ENCODE measurements at places on chromosomes 4 and X. TPM values are rescaled to one million over a fixed set of nuclear protein-coding genes. Genes with fewer than 3 reads are reported as not detected.

GRCh38 chrX:10507876-10508275 lies 112.5 kb downstream of the MID1 start:
- no peak for DNase-seq

- no peak for DNase-seq
These were observed 68.4 kb downstream of the RHOH start for GRCh38 chr4:40264995-40265909.

- DNase-seq, result no peak
These were observed 34.0 kb upstream of the USP9X start for GRCh38 chrX:41051288-41051687.

DNA sequence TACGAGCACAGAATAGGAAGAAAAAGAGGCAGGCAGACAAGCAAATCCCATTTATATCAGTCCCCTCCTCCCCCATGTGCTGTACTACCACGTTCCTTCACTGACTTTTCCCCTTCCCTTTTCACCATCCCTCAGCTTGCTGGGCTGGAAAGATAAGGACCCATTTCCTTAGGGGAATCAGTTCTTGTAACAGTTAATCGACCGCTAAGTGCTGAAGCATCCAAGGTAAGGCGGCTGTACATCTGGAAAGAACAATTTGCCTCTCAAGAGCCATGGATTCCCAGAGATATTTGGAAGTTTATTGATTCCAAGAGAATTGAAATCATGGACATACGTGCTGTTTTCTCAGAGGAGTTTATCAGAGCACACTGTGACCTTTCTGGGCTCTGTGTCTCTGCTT lies 1688.0 kb downstream of the STIM2 start:
- DNase-seq, result no peak

Gene FHDC1
- 0.27 TPM for total RNA-seq

Gene GRIA2
- not detected for total RNA-seq

DNA sequence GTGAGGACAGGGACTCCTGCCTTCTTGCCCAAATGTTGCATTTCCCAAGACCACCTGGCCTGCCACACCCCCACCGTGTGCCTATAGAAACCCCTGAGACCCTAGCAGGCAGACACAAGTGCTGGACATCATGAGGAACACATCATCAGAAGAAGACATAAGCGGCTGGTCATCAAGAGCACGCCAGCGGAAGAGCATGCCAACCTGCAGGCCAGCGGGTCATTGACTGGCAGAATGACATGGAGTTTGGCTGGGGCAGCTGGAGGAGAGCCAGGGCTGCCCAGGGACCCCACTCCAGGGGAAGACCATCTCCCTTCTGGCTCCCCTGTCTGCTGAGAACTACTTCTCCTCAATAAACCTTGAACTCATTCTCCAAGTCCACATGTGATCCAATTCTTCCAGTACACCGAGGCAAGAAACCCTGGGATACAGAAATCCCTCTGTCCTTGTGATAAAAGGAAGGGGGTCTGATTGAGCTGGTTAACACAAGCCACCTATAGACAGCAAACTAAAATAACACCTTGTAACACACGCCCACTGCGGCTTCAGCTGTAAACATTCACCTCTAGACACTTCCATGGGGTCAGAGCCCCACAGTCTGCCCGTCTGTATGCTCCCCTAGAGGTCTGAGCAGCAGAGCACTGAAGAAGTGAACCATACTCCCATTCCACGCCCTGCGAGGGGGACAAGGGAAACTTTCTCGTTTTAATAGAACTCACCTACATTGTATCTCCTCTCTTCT lies 164.8 kb upstream of the EMCN start:
- no peak for DNase-seq

DNA sequence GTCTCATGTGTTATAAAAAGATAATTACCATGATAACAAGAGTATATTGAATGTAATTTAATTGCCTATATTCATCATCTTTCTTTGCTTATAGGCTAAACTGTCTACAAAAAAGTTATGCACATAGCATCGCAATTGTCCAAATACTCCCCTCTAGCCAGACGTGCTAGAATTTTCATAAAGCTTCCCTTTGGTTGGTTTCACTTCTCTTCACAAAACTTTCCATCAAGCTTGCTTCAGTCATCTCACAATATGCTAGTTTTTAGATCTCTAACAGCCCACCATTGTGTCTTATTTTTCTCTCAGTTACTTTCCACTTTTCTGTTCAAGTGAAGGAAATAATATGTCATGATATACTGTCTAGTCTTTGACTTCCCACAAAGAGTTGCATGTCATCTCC lies 448.3 kb upstream of the SPANXN1 start:
- no peak for DNase-seq

GRCh38 chrX:70262952-70263567 lies 3.1 kb upstream of the P2RY4 start:
- DNase-seq, result no peak

DNA sequence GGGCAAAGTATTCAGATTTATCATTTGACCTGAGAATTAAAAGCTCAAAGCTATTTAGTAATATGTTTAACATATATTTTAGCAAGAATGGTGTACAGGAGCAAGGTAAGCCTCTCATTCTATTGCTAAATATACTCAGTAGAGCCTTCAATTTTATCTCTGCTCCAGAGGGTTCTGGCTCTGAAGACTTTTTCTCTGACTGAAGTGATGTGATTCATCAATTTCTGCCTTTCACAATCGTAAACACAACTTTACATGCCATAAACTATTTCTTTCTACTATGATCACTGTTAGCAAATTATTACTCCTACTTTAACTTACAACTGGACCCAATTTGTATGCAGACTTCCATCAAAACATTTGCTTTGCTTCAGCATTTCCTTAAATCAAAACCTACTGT lies 315.0 kb upstream of the NDST4 start:
- no peak for DNase-seq

- no peak for DNase-seq
These were observed 130.3 kb downstream of the GUCY2F start for GRCh38 chrX:109351557-109351956.

GRCh38 chr4:77631276-77631675 lies 25.7 kb downstream of the CXCL13 start:
- no peak for DNase-seq

DNA sequence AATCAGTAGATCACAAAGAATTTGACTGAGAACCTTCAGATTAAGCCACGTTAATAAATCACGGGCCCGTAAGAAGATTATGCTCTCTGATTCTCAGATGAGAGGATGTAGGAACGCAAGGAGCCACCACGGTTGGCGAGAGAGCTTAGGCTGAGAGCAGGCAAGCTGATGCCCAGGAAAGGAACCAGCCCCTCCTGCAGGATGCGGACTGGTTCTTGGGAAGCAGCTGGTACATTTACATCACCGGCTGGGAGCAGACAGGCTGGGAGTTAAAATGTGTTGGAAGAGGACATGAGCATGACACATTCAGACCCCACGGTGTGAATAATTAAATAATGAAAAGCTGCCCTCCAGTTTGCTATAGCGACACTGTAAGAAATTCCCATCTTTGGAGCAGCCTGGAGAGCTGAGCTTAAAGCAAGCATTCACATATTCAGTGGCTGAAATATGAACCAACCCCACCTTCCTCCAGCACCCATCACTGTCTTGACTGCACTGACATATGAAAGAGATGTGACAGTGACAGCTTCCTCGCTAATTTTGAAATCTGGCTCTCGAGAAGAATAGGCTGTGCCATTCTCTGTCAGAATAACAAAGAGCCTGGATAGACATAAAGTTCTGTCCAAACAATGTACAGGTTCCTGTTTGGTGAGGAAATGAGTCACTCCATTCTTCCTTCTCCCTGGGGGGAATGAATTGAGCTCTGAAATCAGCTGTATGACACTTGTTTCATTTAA lies 33.1 kb downstream of the LNX1 start:
- no peak for DNase-seq

DNA sequence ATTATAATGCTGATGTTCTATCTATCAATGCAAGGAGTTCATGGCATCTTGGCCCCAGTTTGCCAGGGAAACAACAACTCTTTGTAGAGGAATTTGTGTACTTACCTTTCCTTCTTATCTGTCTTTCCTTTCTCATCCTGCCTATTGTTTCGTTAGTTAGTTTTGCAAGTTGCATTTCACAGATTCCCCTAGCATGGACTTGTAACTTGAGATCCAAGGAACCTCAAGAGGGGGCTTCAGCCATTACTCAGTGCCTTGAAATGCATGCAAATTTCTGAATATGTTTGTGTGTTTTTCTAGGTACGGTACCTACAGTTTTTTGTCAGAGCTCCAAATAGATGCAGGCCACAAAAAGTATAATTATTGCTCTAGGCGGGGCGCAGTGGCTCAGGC lies 203.6 kb downstream of the LDB2 start:
- no peak for DNase-seq

GRCh38 chr4:92100975-92101374 lies 202.8 kb upstream of the GRID2 start:
- no peak for DNase-seq

GRCh38 chr4:19776021-19776459 lies 475.7 kb upstream of the SLIT2 start:
- DNase-seq, result no peak

DNA sequence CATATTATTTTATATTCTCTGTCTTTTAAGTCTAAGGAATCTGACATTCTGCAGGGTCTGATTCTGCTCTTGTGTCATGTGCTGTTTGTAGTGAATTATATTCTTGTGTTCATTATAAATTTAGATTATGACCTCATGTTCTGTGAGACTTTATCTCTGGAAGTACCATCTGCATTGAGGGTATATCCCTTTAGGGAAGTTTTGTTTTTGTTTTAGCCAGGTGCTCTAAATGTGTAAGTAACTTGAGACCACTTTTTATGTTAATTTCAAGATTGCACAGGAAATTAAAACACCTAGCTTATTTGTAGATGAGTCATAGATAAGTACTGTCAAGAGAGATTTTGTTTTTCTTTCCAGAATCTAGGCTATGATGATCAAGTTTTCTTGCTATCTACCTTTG lies 35.0 kb upstream of the DKK2 start:
- no peak for DNase-seq

GRCh38 chrX:137566746-137567679 lies 1.1 kb downstream of the ZIC3 start:
- no peak for DNase-seq

Gene OTC
- total RNA-seq, result not detected

GRCh38 chrX:124226129-124226528 lies 106.3 kb upstream of the TEX13D start:
- DNase-seq, result no peak

DNA sequence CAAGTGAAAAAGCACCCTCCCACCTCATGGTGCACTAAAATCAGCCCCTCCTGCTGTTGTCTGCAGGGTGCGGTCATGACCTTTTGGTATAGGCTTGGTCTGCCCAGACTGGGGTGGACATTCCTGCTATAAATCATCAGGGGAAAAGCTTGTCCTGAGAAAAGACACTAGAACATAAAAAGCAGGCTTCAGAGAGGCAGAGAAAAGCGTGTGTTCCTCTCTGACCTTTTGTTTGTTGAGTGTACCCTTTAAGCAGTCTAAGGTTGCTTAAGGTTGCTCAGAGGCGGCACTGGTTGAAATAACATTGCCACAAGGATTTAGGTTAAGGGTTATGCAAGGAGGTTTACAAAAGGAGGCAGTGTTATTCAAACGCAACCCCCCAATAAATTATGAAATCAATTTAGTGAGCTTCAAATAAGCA lies 43.5 kb downstream of the CCDC158 start:
- DNase-seq, result no peak

DNA sequence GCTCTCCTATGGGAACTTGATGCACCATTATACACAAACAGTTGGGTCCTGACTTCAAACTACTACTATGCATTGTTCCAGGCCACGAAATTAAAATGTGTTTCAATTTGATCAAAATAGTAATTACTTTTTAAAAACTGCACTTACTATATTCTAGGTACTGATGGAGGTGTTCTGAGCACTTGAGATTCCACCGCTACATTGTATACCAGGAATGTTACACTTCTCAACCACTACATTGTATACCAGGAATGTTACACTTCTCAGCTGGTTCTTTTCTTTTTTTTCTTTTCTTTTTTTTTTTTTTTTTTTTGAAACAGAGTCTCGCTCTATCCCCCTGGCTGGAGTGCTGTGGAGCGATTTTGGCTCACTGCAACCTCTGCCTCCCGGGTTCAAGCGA lies 77.9 kb downstream of the ELOVL6 start:
- DNase-seq, result no peak

GRCh38 chrX:115068896-115069295 lies 51.5 kb upstream of the IL13RA2 start:
- no peak for DNase-seq

- no peak for DNase-seq
These were observed 25.1 kb upstream of the UGT2B11 start for GRCh38 chr4:69239557-69240168.
